Iris pigment epithelial cell (primary cell): ENCODE measurements at places on chromosomes 3 and 15.

GRCh38 chr15:88431441-88431840 is 35.7 kb downstream of the MRPL46 start:
- no peak for DNase-seq

- peak; percentile 2 for DNase-seq
Observed at GRCh38 chr3:173396191-173397041, 1.1 kb upstream of the NLGN1 start.

DNA sequence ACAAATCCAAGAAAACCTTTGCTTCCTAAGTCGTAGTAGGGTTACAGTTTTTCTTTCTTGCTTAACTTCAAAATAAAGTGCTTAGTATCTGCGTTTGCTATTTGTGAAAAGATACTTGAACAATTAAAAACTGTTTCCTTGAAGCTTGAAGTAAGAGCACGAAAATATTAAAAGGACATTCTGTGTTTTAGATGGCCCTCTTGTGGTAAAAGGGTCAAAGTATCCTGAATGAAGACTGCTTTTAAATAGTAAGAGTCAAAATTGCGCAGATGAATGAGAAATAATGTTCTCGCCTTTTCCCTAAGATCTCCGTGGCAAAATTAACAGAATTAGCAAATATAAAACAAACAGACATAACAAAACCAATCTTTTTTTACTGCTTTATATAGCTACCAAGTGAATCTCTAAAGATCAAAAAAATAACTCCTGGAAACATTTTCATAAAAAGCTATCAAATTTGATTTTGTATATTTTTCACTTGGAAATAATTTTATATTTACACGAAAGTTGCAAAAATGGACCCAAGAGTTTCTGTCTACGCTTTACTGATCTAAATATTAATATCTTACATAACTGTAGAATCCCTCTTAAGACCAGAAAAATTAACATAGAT is 175.4 kb downstream of the MBNL1 start:
- DNase-seq: peak; percentile 72

GRCh38 chr15:27237319-27237939 is 266.4 kb downstream of the GABRG3 start:
- no peak for DNase-seq

- DNase-seq: peak; percentile 72
Observed at GRCh38 chr3:138862924-138863775, 28.4 kb upstream of the PIK3CB start.

DNA sequence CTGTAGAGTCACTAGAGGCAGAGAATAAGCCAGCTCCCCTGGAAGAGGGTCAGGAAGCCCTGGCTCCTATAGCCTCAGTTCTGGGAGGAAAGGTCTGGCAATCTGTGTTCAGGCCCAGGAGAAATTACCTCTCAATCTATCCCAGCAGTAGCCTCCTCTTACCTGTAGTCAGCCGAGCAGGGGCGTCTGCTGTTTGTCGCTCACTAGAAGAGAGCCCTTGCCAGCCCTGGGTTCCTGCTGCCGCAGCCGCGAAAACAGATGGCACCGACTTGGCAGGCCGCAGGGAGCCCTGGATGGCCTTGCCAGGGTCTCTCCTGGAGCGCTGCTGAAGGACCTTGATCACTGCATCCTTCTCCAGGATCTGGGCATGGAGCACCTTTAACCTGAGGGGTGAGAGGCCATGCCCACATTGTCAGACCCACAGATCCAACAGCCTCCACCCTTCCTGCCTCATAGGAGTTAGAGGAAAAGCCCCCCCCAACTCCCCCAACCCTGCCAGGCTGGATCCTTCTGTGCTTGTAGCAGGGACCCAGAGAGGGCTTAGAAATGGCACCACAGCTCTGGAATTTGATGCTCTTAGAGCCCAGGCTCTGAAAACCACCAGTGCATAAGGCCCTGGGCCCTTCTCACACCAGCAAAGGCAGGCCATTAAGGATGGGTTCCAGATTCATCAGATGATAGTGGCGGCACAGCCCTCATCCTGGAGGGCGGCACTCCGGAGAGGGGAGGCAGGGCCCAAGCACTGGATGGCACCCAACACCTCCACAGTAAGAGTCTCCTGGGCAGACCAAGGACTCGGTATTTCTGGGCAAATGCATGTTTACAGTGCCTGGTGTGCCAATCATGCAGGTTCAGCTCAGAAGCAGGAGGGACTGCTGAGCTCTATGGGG is 14.9 kb downstream of the AMOTL2 start:
- DNase-seq: no peak

- DNase-seq: peak; percentile 85
Observed at GRCh38 chr3:4906107-4906621, 73.1 kb upstream of the BHLHE40 start.

- DNase-seq: no peak
Observed at GRCh38 chr15:73717802-73718201, 33.6 kb downstream of the CD276 start.

- DNase-seq: peak; percentile 99
Observed at GRCh38 chr15:70799667-70800450, 36.5 kb upstream of the UACA start.

GRCh38 chr15:58742022-58742813 is 7.3 kb downstream of the ADAM10 start:
- peak; percentile 97 for DNase-seq

DNA sequence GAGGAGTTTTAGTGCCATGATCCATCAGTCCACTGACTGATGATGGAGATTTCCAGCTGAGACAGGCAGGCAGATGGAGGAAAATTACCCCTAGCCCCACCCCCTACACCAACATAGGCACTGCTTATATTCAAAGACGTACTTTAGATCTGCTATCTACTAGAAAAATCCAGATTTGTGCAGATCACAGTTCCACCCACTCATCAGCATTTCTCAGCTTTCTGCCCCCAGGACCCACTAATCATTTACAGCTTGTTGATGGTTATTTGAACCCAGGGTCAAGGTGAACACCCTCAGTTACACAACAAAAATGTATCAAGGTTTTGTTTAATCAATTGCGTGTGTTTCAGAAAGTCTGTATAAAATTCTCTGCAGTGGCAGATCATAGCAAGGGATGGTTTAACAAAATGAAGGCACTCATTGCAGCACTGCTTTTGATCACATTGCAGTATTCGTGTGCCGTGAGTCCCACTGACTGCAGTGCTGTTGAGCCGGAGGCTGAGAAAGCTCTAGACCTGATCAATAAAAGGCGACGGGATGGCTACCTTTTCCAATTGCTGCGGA is at the start of gene HRG:
HRG (plus strand) TSS at position 390 of the 564 bp plus-strand sequence; CDS start at position 408, 18 bp downstream.
- DNase-seq: no peak

DNA sequence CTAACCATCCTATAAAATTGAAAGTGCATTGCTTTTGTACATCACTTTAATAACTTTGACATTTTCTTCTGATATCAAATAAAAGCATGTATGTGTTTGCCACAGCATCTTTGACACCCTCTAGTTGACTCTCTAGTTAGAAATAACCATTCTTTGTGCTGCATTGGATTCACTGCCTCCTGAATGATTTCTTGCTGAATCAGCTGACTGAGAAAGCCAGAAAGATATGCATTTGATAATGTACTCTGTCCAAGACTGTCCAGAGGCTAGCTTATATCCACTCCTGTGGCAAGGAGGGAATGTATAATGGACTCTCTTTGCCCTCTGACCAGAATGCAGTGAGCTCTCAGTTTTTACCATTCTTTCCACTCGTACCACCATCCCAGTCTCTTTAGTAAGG is 6.2 kb downstream of the RAB11A start:
- DNase-seq: peak; percentile 13

DNA sequence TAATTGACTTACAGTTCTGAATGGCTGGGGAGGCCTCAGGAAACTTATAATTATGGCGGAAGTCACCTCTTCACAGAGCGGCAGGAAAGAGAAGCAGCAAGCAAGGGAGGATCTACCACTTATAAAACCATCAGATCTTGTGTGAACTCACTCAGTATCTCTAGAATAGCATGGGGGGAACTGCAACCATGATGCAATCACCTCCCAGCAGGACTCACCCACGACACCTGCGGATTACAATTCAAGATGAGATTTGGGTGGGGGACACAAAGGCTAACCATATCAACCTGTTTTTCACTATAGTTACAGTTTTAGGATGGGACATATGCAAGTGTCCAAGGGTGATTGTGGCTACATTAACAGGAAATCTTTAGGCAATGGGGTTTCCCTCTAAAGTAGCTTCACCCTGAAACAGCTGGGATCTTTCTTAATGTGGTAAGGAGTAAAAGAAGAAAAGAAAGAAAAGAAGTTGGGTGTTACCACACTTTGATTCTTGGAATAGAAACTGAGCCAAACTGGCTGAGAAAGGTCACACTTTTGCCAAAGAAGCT is 453.8 kb downstream of the OTOL1 start:
- DNase-seq: no peak

DNA sequence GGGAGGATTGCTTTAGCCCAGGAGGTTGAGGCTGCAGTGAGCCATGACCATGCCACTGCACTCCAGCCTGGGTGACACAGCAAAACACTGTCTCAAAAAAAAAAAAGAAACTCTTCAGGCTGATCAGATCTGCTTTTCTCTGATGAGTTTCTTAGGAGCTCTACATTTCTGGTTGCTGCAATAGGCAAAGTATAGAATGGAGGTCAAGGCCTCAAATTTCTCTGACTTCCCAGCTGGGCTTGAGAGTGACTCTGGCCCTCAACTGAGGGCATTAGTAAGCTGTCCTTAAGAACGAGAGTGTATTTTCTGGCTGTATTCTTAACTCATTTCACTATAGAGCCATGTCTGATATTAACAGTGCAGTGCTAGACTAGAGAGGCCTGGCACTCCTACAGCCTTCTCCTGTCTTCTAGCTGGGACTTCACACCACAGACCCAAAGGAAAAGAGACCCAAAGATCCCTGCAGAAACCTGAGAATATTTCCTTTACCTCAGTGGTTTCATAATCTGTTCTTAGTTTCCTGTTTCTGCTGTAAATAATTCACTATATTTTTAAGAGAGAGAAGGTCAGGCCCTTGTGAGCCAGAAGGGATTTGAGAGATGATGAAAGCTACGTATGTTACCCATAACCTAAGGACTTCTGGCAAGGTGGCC is 2.0 kb upstream of the NR1I2 start:
- no peak for DNase-seq

DNA sequence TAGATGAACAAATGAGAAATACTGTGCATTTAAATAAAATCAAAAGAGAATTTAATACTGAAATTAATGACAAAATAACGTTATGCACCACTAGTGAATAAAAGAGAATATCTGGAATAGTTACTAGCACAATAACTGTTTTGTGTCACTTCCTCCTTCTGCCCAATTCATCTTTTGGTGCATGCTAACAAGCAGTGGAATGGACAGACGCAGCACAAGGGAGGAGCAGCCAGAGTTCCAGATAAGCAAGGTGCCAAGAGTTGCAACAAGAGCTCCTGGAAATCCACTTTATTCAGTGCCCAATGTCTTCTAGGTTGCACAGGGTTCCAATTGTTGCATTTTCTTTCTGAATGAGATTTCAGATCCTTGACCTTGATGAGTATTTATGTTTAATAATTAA is 66.5 kb upstream of the PLXND1 start:
- DNase-seq: no peak

DNA sequence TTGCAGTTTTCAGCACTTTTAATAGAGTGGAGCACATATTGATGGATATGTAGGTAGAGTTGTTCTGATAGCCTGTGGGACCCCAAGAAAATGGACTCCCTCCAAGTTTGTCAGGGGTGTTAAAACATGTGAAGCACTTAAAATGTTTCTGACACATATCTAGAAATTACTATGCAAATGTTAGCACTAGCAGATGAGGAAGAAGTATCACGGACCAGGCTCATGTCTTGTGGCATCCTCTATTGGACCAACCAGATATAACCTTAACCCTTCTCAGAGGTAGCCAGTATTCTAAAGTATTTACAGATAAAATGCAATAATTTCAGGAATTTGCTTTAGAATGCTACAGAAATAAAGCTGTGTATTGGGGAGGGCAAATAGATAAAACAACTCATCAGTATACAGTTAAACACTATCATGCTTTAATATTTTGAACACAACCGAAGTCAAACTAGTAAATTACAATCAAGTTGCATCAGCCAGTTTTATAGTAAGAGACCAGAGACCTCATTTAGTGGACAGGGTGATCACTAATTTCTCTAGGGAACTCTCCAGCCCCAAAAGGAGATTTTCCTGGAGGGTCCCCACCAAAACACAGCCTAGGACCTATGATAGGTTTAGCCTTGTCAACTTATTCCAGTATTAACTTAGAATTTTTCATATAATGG is 57.2 kb upstream of the FBN1 start:
- DNase-seq: no peak

- DNase-seq: peak; percentile 95
Observed at GRCh38 chr3:100352296-100353231, 18.0 kb downstream of the NIT2 start.

GRCh38 chr3:108091498-108092250 is 843 bp upstream of the CD47 start:
- DNase-seq: no peak

DNA sequence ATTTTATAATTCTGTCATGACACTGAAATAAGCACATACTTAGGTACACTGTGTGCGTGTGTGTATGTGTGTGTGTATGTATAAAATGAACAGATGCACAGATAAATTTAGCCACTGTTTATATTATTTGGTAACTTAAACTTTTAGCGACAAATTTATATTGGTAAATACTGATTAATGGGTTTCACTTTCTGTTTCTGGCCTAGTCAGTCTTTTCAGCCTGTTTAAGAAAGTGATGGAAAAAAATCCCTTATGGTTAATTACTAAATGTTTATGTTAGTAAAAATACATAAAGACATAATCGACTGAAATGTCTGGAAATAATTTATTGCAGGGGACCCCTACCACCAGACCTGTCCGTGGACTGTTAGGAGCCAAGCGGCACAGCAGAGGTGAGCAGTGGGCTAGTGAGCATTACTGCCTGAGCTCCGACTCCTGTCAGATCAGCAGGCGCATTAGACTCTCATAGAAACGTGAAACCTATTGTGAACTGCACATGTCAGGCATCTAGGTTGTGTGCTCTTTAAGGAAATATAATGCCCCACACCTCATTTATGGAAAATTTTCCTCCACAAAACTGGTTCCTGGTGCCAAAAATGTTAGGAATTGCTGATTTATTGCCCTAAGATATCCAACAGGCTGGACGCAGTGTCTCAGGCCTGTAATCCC is 717.4 kb downstream of the SI start:
- DNase-seq: no peak

DNA sequence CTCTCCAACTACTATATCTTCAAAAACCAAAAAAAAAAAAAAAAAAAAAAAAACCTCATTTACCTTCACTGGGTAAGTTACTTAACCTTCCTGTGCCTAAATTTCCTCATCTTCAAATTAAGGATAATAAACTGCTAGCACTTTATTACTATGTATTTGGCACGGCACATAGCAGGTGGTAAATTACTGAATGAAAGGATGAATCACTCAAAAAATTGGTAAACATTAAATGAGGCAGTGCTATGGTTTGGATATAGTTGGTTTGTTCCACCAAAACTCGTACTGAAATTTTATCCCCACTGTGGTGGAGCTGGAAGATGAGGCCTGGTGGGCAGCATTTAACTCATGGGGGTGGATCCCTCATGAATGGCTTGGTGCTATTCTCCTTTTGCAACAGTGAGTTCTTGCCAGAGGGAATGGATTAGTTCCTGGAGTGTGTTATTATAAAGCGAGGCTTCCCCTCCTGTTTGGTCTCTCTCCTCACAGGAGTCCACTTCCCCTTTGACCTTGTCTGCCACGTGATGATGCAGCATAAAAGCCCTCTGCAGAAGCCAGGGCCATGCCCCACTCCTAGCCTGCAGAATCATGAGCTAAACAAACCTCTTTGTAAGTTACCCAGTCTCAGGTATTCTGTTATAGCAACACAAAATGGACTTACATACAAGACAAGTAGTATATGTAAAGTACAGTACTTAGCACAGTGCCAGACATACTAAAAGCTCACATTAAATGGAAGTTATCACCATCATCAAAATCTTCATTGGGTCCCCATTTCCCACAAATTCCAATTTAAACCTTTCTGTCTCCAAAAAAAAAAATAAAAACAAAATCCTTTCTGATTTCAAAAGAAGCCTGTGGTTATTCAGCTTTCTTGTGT is 20.6 kb downstream of the DCUN1D1 start:
- no peak for DNase-seq
